ENCODE measurements at places on chromosomes 5 and 9.

DNA sequence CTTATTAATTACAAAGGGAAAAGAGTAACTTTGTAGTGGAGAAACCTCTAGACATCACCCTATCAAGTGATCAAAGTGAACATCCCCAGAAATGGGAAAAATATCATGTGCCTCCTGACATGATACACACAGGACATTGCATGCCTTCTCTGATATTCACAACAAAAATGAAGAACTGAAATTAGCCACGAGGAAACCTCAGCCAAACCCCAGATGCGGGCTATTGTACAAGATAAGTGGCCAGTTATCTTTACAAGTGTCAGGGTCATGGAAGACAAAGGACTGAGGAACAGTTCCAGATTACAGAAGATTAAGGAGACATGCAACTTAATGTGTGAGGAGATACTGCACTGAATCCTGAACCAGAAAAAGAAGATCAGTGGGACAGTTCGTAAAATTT lies 23.8 kb upstream of the NPM1 start:
- DNase-seq, result no peak

DNA sequence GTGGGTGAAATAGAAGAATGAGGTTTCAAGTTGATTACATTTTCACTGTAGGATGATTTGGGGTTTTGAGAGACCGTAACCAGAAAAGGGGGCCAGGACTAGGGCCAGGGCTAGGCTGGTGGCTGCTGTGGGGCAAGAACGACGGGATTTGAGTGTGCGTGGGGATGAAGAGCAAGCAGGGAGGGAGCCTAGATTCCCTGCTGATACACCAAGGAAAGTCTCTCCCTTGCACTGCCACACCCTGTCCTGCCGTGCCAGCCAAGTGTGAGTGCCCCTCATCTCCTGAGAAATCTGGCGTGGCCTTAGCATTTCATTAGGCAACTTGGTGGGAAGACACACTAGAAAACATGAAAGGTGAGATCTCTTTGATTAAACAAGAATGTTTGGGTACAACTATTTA lies 42.6 kb downstream of the RAI14 start:
- DNase-seq, result no peak

DNA sequence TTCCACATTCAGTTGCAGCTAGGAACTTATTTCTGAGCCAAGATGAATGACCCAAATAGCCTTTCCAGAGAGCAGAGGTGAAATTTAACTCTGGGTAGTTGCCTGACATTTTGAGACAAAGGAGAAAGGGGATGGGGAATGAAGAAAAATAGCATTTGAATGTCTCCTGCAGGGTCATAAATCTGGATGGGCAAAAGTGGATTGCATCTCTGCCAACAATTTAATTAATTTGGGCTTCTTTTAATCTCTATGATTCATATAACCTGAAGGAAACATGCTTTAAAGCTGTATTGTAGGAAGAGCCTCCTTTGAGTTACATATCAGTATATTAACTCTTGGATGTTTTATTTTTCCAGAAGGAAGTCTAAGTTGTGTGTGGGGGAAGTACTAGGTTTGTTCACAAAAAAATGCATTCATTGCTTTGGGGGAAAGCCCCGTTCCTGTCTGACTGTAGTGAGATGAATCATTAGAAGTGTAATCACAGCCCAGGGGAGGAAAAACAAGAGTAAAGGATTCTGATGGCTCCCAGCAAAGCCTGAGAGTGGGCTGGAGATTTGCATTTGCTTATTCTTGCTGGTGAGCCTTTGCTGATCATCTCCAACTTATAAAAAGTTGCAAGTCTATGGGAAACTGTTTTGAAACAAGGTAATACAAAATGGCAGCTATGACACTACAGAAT lies 133.0 kb upstream of the IQGAP2 start:
- DNase-seq, result no peak

- DNase-seq, result no peak
Measured at GRCh38 chr5:126479810-126480209, 56.6 kb downstream of the GRAMD2B start.

DNA sequence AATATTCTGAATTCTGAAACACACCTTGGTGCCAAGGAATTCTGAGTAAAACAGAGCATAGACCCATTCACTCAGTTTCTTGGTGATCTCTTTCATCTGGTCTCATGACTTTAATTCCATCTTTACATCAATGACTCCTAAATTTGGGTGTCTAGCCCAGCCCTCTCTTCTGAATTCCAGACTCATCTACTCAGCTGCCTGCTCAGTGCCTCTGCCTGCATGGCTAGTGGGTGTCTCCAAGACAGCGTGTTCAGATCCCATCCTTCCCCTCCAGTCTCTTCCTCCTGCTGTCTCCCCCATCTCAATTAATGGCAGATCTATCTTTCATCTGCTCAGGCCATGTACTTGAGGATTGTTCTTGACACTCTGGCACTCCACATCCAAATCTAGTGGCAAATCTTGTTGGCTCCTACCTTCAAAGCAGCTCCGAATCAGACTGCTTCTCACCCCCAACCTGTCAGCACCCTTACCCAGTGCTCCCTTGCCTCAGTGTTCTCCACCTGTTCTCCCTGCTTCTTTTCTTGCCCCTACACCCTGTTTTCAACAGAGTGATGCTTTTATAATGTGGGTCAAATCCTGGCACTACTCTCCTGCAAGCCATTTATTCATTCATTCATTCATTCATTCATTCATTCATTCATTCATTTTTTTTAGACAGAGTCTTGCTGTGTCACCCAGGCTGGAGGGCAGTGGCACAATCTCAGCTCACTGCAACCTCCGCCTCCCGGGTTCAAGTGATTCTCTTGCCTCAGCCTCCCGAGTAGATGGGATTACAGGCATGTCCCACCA lies 5.3 kb downstream of the CAVIN4 start:
- DNase-seq, result no peak

DNA sequence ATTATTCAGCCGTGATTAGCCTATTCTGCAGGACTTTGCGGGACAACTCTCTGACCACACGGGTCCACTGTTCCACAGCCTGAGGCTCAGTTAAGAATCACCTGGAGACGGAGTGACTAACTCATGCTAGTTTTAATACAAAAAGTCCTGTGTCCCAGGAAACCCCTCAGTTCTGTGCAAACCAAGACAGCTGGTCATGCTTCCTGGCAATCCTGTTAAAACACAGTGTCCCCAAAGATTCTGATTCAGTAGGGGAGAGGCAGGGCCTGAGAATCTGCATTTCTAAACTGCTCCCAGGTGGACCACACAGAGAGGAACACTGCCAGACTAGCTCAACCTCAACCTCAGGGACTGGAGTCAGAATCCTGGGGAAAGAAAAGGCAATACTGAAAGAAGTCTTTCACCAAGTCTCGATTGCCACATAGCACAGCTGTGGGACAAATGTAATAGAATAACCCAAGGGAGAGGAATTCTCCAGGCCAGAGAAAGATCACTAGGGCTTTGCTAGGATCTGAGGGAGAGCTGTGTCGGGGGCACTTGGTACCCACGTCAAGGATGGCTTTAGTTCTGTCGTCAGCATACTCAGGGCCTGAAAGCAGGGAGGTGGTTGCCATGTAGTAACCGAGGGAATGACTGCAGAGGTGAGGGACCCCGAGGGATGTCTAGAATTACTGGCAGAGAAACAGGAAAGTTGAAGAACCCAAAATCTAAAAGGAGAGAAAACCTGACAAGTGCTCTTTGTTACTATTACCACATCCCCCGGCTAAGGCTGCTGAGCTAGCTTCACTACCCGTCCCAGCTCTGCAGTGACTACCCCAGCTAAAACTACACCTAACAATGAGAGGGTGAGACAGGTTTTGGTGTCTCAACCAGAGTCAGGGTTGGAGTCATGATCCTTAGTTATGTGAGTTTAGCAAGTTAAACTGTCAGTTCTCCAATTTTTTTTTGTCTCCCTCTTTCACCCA lies 8.6 kb downstream of the SUSD1 start:
- DNase-seq, result no peak

- DNase-seq, result no peak
Measured at GRCh38 chr5:98785244-98785643, 11.8 kb downstream of the RGMB start.

GRCh38 chr9:74753650-74754049 lies 134.1 kb downstream of the TRPM6 start:
- no peak for DNase-seq

- DNase-seq, result no peak
Measured at GRCh38 chr5:96433066-96433447, at the start of gene PCSK1. Gene PCSK1, minus strand, starts transcription at chr5:96433248. Its CDS starts 206 bp downstream, at chr5:96433042.

- DNase-seq, result no peak
Measured at GRCh38 chr9:133884907-133885744, 107.0 kb downstream of the VAV2 start.

DNA sequence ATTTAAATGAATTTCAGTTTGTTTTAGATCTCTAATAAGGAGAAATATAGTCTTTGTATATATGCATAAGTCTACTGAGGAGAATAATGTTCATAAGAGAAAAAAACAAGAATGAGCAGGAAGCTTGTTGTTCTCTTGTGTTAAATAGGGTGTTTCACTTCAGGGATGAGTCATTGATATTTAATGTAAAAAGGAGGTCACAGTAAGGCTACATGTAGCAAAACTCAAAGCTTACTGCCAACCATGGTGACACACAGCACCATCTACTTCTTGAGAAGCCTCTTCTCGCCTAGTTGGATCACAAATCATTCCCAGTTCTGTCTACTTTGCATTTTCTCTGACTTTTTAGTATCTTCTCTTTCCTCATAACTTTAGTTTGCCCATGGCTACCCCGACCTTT lies 1466.0 kb upstream of the C9orf72 start:
- no peak for DNase-seq

DNA sequence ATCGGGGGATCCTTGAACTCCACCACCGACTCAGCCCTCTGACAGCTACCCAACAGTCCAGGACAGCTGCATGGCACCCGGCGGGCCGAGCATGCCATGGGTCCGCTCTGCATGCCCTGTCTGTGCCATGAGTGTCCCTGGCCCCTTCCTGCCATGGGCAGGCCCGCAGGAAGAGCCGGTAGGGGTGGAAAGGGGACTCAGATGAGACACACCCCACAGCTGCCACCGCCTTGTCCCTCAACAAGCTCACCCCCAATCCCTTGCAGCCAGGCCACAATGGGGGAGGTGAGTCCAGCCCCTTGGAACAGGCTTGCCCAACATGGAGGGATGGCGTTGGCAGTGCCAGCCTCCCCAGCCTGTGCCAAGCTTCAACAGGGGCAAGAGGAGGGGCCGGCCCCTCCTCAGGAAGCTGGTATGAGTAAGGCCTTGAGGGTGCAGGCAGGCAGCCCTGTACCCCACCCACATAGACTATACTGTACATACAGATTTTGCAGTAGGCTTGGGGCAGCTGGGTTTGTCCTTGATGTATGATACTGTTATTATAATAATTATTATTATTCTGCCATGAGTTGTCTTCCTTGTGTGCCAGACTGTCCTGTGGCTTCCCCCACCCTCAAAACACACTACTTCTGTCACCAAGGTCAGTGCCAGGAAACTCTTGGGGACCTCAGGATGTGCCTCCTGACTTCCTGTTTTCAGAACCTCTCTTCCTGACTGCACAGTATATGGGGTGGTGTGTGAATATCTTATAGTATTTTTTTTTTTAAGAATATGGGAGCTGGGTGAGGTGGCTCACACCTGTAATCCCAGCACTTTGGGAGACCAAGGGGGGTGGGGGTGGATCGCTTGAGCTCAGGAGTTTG lies 12.0 kb upstream of the SLC34A1 start:
- no peak for DNase-seq

- DNase-seq, result no peak
Measured at GRCh38 chr5:169744336-169744735, 107.3 kb downstream of the DOCK2 start.

DNA sequence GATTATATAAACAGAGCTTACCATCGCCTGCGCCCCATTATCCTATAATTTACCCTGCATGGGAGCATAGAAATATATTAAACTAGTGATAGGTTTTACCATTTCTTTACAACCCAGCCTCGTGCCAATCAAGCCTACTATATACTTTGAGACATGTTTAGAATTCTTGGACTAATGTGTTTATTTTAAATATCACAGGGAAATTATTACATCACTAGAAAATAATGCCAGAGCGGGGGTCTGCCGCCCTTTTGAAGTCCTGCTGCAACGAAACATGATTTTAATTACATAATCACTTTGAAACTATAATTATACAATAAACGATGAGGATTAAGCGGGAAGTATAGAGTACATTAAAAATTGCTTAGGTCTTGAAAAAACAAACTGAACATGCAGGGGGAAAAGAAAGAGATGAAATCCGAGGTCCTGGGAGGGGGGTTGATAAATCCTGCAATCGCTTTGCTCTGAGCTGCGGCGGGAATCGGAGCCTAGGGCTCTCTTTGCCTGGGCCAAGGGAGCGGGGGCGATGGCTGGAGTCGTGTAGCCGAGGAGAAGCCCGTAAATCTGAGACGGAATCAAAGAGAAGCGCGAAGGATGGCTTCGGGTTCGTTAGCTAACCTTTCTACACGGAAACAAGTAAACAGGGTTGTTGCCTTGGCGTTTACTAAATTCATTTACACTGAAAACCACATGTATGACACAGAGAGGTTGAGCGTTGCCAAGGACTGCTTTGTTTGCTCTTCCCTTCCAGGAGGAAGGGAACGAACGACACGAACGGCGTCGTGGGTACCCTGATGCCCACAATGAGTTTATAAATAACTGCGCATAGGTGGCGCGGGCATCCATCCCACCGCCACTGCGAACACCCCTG lies 127.6 kb downstream of the TMEM174 start:
- no peak for DNase-seq

GRCh38 chr5:181232593-181232992 lies 9.5 kb downstream of the TRIM41 start:
- DNase-seq, result no peak

- no peak for DNase-seq
Measured at GRCh38 chr9:119302988-119303698, 66.1 kb downstream of the BRINP1 start.

- DNase-seq, result no peak
Measured at GRCh38 chr5:126994485-126994884, 35.9 kb downstream of the MARCHF3 start.

GRCh38 chr5:71891856-71892255 lies 172.8 kb downstream of the CARTPT start:
- no peak for DNase-seq

- DNase-seq, result no peak
Measured at GRCh38 chr9:14402583-14402982, 88.6 kb upstream of the NFIB start.

DNA sequence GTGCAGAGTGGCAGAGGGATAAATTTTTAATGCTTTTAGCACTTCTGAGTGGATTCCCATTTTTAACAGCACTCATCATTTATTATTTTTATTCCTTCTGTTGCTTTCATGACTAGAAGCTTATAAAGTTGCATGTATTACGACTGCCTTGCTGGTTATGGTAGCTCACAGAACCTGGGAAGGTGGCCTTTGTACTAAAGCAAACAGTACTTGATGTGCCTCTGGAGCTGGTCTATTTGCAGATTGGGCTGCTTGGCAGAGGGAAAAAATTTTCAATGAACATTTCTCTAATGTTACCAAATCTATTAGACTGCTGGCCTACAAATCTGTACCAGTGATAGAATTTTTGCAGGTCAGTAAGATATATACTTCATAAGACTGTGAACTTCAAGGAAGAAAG lies 274.5 kb upstream of the C9orf72 start:
- no peak for DNase-seq

Measured in smooth muscle cell of the brain vasculature (primary cell).